ENCODE measurements at places on chromosomes 4 and X. TPM values are rescaled to one million over a fixed set of nuclear protein-coding genes. Genes with fewer than 3 reads are reported as not detected.

Gene SLC49A3
- 5.5 TPM for total RNA-seq

DNA sequence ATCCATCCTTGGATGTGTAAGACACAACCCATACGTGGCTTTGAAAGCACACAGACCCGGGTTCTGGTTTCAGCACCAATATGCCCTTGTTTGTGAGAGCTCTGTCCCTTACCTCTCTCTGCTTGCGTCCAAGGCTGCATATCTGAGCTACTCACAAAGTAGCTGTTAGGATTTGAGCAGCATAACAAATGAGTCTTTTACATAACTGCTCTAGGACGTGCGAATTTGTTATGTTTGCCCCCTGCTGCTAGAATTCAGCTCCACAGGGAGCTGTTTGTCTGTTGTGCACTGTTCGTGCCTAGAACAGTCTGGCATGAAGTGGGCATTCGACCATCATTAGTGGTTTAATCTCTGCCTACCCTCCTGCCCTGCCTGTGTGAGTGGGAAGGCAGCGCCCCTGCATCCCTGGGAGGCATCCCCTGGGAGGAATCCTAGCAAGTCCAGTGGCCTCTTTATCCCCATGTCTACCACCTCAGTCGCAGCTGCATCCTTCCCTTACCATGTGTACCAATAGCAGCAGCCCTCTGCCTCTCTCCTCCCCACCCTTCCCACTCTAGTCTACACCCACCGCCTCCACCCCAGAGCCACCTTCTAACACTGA lies 42.1 kb downstream of the SLC2A9 start:
- no peak for DNase-seq

Gene TAF7L
- total RNA-seq, result 0.53 TPM

DNA sequence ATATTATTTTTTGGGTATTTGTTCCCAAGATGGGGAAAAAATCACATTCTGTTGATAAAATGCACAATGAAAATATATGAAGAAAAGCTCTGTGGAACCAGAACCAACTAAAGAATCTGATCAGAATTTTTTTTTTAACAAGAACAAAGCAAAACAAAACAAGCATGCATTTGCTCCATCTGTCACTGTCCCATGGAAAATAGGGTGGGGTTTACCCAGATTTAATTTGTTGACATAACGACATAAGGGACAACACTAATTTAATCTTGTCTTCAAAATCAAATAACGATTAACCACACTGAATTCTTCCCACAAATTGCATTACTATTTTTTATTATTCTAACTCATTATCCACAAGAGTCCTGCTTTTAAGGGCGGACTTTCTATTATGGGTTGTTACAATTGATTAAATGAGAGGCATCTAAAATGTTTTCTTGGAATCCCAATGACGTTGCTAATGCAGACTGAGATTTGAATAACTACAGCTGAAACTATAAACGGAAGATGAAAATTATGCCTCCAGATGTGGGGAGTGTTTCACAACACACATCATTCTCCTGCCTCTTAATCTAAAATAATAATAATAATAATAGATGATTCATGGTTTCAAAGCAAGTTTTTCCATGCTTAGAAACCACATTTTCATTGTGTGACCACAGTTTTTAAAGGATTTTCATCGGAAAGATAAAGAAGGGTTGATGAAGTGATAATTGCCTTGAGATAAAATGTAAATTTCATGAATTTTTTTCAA lies 307.0 kb upstream of the CPEB2 start:
- DNase-seq, result no peak

GRCh38 chr4:168931215-168931650 lies 78.8 kb downstream of the CBR4 start:
- no peak for DNase-seq

GRCh38 chr4:99630857-99631360 lies 26.7 kb downstream of the C4orf54 start:
- DNase-seq, result no peak

DNA sequence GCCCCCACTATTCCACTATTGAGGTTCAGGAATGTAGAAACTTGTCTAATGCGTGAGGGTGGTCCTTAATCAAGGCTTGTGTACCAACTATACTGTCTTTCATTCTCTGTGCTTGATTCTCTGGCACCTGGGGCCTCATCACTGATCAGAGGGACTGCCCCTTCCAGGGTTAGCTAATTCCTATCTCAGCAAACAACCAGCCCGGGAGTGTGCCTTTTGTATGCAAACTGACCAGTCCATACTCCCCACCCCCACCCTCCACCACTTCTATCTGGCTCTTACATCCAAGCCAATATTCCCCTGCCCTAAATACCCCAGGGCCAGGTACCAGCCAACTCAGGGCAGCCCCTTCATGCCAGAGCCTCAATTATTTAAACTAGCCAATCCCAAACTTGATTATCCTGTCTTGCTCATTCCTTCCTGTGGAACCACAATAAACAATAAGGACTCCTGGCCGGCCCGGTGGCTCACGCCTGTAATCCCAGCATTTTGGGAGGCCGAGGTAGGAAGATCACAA lies 59.3 kb downstream of the FTHL17 start:
- no peak for DNase-seq

DNA sequence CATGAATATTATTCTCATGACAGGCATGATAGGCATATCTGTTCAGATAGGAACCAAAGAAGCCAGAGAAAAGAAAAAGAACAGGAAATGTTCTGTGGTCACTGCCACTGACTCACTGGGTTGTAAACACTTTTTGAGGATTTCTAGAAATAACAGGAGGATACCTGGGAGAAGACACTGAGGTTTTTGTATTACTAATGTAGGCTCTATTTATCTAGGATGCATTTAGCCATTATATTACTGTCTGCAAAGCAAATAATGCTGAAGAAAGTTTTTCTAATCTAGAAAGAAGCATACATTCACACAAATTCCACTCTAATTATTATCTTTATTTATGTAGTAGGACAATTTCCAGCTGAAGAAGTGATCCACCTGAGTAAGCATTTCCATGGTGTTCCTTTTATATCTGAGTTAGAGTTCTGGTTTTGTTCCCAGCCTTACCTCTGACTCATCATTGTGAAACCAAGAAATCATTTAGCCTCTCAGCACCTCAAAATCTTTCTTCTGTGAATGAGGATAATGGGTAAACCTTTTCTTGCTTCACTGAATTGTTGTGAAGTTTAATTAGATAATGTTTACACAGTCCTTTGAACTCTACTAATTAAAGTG lies 40.2 kb upstream of the EPGN start:
- DNase-seq, result no peak

- no peak for DNase-seq
These were observed 69.9 kb downstream of the CHIC2 start for GRCh38 chr4:53994382-53995102.

GRCh38 chr4:90840828-90841227 lies 713.6 kb downstream of the CCSER1 start:
- DNase-seq, result no peak

GRCh38 chr4:105483840-105484239 lies 10.0 kb upstream of the PPA2 start:
- no peak for DNase-seq

DNA sequence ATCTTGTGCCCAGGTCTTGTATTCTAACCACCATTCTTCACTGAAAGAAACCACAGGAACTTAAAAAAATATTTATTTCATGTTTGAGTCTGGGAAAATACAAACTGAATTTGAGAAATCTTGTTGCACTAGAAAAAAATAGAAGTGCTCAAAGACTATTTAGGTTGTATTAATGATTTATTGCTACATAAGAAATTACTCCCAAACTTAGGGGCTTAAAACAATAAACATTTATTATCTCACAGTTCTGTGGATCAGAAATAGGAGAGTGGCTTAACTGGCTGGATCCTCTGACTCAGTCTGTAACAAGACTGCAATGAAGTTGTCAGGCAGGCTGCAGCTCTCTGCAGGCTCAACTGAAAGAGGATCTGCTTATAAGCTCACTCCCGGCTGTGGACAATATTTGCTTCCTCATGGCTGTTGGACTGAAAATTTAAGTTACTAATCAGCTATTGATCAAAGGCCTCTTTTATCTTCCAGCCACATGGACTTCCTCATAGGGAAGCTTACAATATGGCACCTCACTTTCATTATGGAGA lies 295.4 kb upstream of the FAM241A start:
- DNase-seq, result no peak

DNA sequence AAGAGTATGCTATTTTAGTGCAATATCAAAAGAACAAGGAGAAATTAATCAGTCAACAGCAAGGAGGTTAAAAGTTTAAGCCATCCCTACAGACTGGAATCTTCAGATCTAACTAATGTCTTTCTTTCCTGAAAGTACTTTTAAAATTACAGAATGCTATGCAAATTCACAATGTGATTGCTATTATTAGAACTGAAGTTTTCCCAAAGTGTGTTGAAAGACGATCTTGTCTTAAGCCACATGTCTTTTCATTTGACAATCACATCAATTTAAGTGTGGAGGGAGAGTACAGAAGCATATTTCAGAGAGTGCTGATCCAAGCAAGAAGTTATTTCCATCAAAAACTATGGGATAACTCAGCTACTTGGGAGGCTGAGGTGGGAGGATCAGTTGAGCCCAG lies 64.7 kb upstream of the TNIP3 start:
- DNase-seq, result no peak

DNA sequence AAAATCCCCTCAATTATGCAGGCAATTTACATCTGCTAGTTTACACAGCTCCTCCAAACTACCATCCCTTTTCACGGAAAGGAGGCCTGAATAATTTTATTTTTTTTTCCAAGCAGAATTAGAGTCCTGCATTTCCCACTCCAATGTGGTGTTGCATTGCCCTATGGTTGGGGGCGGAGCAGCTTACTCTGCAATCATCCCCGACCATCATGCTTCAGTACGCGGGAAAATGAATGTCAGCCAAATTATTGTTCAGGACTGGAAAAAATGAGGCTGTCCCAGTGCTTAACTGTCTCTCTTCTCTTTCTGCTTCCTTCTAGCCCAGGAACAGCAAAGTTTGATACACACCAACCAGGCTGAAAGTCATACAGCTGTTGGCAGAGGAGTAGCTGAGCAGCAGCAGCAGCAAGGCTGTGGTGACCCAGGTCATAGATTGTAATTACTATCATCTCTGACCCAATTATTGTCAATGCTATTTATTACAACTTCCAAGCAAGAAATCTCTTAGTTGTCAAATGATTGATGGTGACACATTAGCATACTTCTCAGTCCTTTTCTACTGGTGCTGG lies 28.3 kb downstream of the MMRN1 start:
- no peak for DNase-seq

DNA sequence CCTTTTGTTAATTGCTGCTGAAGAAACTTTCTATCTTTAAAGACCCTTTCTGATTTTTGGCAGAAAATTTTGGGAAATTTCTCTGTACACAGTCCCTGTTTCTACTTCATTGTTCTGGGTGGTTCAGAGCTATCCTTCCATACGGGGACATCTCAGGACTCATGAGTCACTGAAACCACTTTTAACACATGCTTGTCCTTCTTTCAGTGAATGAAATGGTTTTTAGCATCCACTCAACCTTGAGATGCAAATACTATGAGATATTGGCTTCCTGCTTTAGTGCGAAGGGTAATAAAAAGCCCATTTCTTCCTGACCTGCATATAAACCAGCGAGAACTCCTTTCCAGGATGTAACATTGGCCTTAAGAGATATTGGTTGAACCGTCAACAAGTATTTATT lies 158.0 kb downstream of the REPS2 start:
- DNase-seq, result no peak

GRCh38 chrX:109863811-109864210 lies 130.8 kb upstream of the ACSL4 start:
- no peak for DNase-seq
